ENCODE measurements at places on chromosomes 4 and X.

DNA sequence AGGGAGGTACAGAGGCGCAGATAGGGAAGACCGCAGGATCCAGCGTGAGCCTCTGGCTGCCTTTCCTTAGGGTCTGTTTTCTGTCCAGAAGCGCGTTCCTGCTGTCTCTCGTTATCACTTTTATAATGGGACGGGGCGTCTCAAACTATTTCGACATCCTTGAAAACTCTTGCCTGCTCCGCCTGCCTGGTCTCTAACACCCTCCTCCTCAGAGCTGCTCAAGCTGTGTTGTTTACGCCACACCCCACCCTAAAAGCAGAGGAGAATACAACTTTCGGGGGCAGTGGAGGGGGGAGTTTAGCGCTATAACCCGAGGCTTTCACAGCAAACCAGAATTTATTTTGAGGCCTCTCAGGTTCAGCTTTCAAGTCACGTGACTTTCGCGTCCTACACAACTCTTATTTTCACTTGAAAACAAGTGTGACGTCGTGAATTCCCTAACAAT is 646 bp upstream of the FAM3A start:
- DNase-seq, result peak; percentile 5

DNA sequence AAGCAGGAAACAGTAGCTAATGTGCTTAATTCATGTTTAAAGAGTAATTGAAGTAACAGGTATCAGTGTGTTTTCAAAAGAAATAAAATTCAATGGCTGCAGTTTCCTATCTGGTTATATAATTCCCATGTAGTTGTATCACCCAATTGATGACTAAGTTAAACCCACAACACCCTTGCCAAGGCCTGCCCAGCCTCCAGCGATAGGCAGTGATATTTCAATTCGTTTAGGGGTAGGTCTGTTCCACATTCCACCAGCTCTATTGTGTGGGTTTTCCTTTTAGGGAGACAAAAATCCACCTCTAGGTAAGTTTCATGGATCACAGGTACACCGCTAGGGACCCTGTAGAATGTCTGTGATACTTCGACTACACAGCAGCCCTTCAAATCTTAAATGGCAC is 24.7 kb upstream of the MXRA5 start:
- no peak for DNase-seq

DNA sequence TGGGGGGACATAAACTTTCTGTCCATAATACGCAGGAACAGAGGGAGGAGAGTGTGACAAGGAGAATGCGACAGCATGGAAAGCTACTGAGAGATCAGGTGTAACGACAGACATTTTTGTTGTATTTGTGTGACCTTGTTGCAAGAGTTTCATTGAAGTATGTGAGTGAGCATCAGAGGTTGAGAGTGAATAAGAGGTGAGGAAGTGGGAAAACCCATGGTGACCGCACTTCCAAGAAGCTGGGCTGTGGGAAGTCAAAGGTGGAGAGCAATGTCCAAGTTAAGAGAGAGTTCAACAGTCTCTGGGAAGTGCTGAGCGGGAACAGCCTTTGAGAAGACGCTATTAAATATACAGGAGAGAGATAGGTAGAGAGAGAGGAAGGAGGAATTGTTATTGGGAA is 76.4 kb upstream of the PGRMC2 start:
- no peak for DNase-seq

DNA sequence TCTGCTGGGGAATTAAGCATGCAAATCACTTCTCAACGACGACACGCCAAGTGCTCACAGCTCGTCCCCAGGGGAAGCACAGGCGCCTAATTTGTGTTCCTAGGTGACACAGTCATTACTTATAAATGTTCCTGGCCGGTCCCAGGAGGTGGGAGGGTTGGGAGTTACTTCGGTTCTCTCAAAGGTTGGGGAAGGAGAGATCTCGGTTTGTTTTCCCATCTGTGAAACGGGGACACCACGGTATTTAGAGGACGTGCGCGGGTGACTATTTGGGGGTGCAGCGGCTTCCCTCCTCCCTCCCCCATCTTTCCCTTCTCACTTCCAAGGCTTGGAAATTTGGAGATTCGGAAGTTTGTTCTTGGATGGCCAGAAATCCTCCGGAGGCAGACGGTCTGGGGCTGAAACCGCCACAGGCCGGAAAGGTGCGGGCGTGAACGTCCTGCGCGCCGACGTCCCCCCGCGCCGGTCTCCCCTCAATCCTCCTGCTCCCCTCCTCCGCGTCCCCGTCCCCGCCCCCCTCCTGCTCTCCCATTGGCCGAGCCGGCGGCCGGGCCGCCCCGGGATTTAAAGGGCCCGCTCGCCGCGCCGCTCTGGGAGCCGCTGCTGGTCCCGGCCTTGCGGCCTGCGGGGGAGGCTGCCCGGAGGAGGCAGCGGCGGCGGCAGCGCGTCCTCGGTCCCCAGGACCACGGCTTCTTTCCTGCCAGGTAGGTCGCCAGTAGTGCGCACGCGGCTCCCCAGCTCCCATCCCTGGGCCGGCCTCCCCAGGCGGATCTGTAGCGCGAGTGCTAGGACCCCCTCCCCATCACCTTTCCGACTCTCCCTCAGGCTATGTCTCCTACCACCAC is at the start of gene PORCN:
PORCN (plus strand) TSS at position 593 of the 845 bp plus-strand sequence. CDS start 829 bp downstream, outside the sequence.
- DNase-seq, result no peak

DNA sequence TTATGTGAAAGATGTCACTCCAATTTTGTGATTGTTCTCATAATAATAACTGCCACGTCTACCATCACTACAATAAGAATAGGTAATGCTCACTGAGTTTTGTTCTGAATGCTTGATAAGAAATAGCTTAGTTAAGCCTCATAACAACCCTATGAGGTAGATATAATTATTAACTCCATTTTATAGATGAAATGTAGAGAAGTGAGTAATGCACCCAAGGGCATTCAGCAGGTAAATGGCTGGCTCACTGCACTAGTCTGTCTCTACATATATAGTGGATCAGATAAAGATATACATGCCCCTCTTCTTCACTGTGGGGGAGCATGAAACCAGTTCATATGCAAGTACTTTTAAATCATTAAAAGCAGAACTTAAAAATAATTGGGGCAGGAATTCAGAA is 65.8 kb upstream of the SLC4A4 start:
- DNase-seq, result no peak

DNA sequence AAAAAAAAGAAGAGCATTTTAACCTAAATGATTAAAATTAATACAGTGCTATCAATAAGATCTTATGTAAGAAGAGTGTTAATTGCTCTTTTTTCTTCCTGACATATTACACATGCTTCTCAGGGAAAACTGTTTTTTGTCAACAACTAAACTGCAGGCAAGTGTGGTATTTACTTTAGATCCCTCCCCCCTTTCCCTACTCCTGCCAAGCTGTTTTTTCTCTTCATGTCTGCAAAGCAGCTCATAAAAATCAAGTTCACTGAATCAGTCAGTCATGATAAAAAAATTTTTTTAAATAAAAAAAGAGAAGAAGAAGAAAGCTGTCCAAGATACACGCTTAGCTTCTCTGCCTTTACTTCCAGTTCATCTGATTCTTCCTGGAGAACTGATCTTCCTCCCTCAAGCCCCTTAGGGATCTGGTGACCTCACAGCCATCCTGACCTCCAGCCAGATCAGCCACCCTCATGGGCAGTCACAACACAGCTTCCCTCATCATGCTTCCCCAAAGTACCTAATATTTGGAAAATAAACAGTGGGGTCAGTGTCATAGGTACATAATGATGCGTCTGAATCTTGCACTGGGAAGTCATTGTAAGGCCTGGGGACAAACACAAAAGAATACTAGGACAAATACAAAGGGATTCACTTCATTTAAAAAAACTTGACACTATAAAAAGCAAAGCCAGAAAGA is 87.0 kb downstream of the ZNF827 start:
- no peak for DNase-seq

- no peak for DNase-seq
Measured at GRCh38 chrX:24081661-24082154, 27.0 kb downstream of the EIF2S3 start.

- no peak for DNase-seq
Measured at GRCh38 chrX:40154250-40154852, 56.6 kb upstream of the BCOR start.
